ENCODE measurements at places on chromosomes 1 and 21.

GRCh38 chr1:233006541-233006973 lies 56.1 kb downstream of the NTPCR start:
- no peak for DNase-seq

DNA sequence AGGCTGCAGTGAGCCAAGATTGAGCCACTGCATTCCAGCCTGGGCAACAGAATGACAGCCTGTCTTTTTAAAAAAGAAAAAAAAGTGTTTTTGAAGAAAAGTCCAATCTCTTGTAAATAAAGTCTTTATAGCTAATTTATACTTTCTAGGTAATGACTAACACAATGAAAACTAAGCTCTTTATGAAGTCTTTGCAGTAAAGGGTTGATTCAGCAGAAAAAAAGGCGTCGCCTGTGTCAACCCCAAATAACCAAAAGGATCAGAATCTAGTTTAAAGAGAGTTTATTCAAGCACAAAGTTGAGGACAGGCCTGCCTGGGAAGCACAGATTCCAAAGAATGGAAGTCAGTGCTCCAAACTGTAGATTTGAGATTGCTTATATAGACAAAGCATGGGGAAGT lies 14.3 kb upstream of the PGBD2 start:
- DNase-seq: no peak

GRCh38 chr21:15042531-15042930 lies 22.3 kb downstream of the NRIP1 start:
- no peak for DNase-seq

DNA sequence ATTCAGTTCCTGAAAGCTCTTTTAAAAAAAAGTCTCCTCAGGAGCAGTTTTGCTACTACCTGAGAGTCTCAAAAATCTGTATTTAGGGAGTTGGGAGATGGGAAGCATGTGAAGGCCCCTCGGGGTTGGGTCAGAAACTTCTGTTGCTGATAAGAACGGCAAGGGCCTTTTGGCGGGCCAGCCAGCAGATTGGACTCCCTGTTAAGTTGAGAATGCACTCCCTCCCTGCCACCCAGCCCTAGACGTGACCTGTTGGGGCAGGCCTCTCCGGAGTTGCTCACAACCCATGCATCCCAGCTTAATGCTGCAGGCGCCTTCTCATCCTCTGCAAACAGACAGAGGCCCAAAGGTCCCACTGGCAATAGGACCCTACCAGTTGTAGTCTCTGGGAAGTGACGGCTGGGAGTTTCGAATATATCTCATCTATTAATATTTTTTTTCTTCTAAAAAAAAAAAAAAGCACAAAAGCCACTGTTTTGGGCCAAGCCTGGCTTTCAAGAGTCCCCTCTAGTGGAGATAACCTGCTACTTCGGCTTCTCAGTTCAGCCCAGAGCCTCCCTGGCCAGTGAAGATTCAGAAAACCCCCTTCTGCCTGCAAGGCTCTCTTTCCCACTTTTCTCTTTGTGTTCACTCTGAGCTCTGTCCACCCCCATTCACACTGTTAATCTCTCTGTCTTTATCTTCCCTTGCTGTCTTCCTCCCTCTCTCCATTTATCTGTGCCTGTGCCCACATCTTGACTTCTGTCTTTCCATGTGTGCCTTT lies 5.3 kb downstream of the PLXNA2 start:
- no peak for DNase-seq

- peak; percentile 35 for DNase-seq
Observed at GRCh38 chr1:224497714-224498573, 63.3 kb upstream of the WDR26 start.

DNA sequence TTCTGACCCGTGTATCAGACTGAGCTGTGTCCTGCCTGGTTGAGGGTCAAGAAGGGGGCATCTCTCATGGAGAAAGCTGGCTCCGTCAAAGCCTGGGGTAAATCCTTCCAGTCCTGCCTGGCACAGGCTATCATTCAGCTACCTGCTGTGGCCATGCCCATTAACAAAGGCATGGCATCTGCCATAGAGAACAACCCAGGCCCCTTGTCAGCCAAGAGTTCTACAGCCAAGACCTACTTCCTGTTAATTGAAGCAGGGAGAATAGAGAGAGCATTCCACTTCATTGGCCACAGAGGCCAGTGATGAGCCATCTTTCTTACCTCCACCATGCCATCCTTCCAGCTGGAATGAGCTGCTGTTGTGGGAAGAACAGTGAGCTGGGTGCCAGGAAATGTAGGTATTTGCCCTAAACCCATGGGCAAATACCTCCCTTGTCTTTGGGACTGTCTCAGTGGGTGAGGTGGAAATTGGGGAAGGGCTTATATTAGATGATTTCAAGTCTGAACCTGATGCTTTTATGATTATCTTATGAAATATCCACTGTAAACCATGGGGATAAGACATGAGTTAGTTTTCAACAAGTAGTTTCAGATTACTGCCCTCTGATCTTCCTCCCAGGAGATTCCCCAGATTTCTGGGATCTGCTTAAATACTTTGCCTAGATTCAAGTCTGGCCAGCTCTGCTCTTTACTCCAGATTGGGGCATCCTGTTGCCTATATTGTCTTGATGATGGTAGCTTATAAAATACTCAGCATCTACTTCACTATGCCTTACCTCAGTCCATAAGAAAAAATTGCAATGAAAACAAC lies 11.2 kb upstream of the KCNQ4 start:
- DNase-seq: no peak
